CMK (cell line): ENCODE measurements at places on chromosomes 4 and X.

GRCh38 chrX:46298821-46299220 is 246.4 kb downstream of the ZNF674 start:
- no peak for DNase-seq

DNA sequence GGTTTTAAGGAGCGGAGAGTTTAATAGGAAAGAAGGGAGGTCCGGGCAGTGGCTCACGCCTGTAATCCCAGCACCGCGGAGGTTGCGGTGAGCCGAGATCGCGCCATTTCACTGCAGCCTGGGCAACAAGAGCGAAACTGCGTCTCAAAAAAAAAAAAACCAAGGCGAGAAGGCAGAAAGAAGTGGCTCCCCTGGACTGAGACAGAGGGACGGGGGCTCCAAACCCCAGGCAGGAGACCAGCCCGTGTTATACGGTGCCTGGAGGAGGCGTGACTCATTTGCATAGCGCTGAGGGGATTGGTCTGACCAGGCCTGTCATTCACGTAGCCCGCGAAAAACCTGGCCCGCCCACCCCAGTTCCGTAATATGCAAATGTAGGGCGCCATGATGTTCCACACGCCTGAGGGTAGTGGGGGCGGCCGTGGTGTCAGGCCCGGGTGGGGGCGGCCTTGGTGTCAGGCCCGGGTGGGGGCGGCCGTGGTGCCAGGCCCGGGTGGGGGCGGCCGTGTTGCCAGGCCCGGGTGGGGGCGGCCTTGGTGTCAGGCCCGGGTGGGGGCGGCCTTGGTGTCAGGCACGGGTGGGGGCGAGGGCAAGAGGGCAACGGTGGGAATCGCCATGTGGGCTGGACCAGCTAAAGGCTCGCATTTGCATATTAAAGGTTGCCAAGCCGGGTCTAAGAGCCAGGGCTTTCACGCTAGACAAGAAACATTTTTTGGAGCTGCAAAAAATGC is 2.1 kb downstream of the PLCXD1 start:
- peak; percentile 82 for DNase-seq

GRCh38 chrX:153405426-153405825 is 4.3 kb upstream of the PNMA6E start:
- no peak for DNase-seq

DNA sequence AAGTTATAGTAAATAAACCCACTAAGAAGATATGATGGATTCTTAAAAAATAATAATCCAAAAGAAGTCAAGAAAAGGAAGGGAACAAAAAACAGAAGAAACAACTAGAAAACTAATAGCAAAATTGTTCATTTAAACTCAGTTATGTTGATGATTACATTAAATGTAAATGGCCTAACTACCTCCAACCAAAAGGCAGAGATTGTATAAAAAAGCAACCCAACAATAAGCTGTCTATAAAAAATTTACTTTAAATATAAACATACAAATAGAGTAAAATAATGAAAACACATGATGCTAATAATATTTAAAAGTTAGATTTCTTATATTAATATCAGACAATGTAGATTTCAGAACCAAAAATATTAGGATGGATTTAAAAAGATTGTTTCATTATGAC is 340.6 kb downstream of the CAMK2D start:
- no peak for DNase-seq

GRCh38 chr4:88390128-88390527 is 11.5 kb downstream of the HERC6 start:
- no peak for DNase-seq

DNA sequence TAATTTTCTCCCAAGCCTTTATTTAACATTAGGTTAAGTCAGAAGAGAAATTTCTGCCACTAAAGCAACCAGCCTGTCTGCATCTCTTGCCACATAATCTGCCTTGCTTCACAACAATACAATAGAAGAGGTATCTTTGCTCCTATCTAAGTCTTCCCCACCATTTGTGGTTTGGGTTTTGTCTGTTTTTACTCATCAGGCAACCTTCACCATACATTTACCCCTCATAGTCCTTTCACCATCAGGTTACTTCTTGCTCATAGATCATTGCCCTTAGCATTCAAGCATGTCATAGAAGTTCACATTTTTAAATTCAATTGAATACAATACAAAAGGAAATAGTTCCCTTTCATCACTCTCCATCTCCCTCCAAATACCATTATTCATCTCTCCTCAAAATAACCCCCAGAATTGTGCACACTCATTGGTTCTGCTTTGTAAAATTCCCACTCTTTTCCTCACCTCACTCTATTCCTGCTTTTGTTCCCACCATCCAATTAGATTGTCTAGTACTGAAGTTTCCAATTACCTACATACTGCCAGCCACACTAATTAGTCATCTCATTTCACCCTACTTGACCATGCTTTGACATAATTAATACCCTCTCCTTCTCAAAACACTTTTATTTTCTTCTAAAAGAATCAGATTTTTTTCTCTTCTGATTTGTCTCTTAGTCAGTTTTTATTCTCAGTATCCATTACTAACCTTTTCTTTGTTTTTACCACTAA is 1957.0 kb upstream of the AGA start:
- DNase-seq: no peak

- DNase-seq: no peak
Measured at GRCh38 chr4:90245837-90246236, 118.6 kb downstream of the CCSER1 start.

DNA sequence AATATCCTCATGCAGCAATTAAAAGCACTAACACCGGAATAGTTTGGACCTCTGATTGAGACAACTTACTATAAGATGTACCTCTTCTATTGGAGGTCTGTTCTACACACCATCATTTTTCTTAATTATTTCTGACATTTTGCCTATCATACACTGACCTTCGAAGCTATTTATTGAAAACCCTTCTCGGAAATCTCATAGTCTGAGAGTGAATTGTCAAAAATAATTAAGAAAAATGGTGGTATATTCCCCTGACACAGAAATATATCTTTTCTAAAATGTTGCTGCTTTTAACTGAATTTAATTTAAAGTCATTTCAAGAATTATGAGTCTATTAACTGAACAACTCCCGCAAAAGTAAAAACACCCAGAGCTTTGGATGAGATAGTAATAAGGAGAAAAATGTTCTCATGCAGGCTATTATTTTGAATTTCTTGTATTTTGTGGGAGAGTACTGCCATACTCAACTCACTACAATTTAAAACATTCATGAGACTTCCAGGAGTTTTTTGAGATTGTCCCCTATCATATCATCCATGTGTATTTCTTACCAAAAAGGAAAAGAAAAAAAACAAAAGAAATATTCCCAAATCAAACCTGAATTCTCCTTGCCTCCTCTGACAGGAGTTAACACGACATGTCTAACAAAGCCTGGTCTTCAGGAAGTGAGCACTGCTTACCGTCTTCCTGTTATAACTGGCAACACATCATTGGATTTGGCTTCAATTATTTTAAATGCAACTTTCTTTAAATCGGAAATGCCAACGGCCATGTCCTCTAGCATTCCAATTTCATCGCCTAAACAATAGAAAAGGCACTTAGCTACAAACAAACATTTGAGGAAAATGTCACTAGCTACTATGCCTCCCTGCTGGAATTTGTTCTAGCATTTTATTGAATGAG is 485.3 kb downstream of the IL15 start:
- no peak for DNase-seq

DNA sequence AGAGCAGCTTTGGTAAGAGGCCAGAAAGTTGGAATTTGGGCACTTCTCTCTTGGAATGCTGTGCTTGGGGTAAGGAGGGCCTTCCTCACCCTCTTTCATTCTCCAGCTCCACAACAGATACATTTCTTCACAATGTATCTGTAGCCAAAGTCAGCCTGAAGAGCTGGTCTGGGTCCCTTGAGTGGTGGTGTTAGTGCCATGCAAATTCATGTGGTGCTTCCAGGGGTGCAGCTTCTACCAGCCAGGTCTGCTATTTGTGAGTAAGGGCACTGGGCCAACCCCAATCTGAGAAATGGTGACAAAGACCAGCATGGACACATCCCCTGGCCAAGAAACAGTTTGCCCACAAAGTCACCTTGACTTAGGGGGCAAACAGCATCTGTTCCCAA is 17.8 kb downstream of the AMER1 start:
- DNase-seq: no peak

DNA sequence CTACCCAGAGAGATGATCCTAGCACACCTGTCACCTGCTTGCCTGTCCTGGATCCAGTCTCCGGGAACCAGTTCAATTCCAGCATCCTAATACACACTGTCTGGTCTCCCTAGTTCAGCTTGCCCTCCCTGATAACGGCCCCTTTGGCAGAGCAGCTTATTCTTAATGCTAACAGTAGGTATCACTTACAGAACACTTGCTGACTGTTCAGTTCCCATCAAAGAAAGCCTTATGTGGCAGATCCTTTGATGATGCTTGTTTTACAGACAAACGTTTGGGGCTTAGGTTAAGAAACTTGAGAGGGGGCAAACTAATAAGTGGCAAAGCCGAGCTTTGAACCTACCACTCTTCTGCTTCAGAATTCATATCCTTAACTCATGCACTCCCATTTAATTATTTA is 890 bp downstream of the RASSF6 start:
- DNase-seq: no peak

DNA sequence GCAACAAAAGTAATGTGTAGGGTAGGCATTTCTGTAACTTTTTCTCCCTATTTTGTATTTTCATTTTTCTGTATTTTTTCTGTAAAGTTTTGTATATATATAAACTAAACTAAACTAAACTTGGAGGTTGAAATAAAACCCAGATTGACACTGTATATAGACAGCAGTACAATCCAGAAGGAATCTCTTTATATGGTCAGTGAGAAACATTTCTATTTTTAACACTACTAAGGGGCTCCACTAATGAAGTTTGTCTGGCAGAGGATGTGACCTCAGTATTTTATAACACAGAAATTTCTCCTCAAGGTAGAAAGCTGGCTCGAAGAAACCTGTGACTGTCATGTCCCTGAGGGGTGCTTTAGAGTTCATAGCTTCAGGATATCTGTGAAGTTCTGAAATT is 959.2 kb downstream of the ADGRL3 start:
- no peak for DNase-seq

GRCh38 chr4:78061939-78062570 is 4.9 kb downstream of the FRAS1 start:
- DNase-seq: no peak

DNA sequence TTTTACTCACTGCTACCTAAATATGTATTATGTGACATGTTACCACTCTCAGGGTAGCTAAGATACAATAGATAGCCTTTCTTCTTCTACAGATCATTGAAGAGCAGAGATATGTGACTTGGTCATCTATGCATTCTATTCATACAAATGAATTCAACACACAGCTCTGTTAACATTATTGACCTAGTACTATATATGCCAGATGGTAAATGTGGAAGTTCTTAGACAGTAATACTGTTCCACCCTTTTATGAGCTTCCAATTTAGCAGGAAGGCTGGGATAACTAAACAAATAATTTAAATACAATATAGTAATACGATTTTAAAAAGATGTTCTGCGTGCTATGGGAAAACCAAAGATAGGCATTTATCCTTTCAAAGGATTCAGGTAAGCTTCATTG is 76.0 kb downstream of the SYTL5 start:
- DNase-seq: no peak

DNA sequence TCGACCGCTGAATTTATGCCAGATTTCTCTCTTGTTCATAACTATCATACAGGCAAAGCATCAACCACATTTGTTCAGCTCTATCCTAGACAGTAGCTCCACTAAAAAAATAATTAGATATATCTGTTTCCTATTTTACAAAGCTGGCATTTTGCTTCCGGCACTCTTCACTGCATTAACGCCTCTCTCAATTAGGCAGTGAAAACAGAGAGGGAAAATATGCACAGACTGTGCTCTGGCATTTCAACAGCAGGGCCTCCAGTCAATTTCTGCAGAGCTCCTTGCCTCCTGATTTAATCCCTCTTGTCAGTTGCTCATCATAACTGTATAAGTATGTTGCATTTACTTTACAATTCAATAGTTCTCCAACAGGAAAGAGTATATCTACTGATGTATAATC is 666.9 kb upstream of the INTU start:
- DNase-seq: no peak

- DNase-seq: no peak
Measured at GRCh38 chr4:162163892-162164759, at the start of gene FSTL5. TSS of gene FSTL5 (minus strand) at chr4:162164000. CDS start at chr4:162111396, 52,604 bp downstream.

DNA sequence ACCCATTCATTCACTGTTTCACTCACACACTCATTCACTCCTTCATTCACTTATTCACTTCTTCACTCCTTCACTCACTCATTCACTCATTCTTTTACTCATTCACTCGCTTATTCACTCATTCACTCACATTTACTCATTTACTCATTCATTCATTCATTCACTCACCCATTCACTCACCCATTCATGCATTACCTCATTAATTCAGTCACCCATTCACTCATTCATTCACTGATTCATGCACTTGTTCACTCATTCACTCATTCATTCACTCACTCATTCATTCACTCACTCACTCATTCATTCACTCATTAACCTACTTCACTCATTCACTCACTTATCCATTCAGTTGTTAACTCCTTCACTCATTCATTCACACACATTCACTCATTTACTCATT is 70.8 kb downstream of the STK32B start:
- DNase-seq: no peak

- DNase-seq: no peak
Measured at GRCh38 chrX:68571610-68572311, 72.9 kb downstream of the YIPF6 start.

- DNase-seq: no peak
Measured at GRCh38 chr4:87632469-87632868, 17.6 kb upstream of the DMP1 start.

GRCh38 chrX:108456971-108457477 is 17.4 kb downstream of the COL4A5 start:
- no peak for DNase-seq

DNA sequence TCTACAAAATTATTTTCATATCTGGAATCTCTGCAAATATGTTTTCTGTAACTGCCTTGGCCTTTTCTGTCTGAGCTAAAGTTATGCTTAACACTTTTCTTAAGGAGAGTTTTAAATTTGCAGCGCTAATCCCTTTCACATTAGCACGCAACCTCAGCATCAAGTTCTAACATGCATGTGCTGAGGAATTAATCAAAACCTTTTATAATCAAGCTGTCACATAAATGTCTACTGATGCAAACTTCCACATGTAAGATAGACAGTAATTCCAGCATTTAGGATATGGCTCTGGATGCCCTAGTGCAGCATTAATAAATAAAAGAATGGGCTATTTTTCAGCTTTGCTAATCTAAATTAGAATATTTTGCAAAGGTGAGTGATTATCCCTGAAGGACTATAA is 17.5 kb upstream of the NEIL3 start:
- no peak for DNase-seq

GRCh38 chrX:56397636-56398035 is 165.5 kb downstream of the KLF8 start:
- DNase-seq: no peak
